ENCODE measurements at places on chromosomes 13 and 19.

- H3K4me3 ChIP-seq, result no peak overlapping the region
- no peaks in the 10 kb centered on the region for H3K4me1 ChIP-seq
- H3K27ac ChIP-seq, result no peak overlapping the region
These were observed 114.4 kb downstream of the ZAR1L start for GRCh38 chr13:32200741-32201140.

DNA sequence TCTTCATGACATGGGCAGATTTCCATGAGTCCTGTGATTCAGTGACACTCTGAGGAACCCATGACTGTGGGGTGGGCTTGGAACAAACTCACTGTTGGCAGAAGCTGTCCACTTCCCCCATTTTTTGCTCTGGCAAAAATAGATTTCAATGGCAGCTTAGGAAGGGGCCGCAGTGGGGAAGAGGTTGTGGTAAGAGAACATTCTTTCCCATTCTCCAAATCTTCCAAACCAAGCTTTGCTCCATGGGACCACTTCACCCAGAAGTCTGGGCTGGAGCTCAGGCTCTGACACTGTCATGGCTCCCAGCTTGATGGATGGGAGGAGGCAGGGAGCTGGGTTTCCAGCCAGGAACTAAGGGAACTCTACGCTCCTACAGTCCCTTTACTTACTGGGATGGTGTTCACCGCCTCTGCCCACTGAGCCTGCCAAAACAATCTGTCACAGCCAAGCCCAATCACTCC, 24.9 kb upstream of the MEDAG start:
- peak overlapping the region; percentile 80 for H3K27ac ChIP-seq
- DNase-seq, result no peak
- no peak overlapping the region for H3K4me3 ChIP-seq
- peaks cover 24% of the 10 kb centered on the region for H3K4me1 ChIP-seq

- H3K27me3 ChIP-seq, result no peaks in the 10 kb centered on the region
- no peak overlapping the region for H3K4me3 ChIP-seq
- H3K36me3 ChIP-seq, result no peaks in the 10 kb centered on the region
- H3K4me1 ChIP-seq, result no peaks in the 10 kb centered on the region
These were observed 5.8 kb downstream of the KASH5 start for GRCh38 chr19:49393881-49394280.

- peaks cover 14% of the 10 kb centered on the region for H3K36me3 ChIP-seq
- H3K27ac ChIP-seq, result peak overlapping the region; percentile 70
- H3K27me3 ChIP-seq, result no peaks in the 10 kb centered on the region
- DNase-seq, result no peak
- H3K4me3 ChIP-seq, result peak overlapping the region; percentile 23
These were observed 965 bp upstream of the EIF3G start for GRCh38 chr19:10120538-10121189.

GRCh38 chr13:113864273-113864890, 506 bp upstream of the GAS6 start:
- H3K27ac ChIP-seq, result peak overlapping the region; percentile 85
- H3K36me3 ChIP-seq, result no peaks in the 10 kb centered on the region
- H3K27me3 ChIP-seq, result no peaks in the 10 kb centered on the region
- peak overlapping the region; percentile 67 for H3K4me3 ChIP-seq

DNA sequence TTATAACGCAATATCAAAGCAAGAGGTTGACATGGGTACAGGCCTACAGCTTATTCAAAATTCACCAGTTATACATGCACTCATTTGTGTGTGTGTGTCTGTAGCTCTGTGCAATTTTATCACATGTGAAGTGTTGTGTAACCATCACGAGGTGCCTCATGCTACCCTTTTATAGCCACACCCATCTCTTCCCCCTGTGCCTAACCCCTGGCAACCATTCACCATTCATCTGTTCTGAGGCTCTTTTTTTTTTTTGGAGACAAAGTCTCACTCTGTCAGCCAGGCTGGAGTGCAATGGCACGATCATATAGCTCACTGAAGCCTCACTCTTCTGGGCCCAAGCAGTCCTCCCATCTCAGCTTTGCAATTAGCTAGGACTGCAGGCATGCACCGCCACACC, 78.4 kb downstream of the DPF1 start:
- H3K4me3 ChIP-seq, result no peak overlapping the region
- H3K4me1 ChIP-seq, result peaks cover 10% of the 10 kb centered on the region
- peak overlapping the region; percentile 75 for H3K27ac ChIP-seq
- no peaks in the 10 kb centered on the region for H3K36me3 ChIP-seq
- no peak for DNase-seq
- H3K27me3 ChIP-seq, result no peaks in the 10 kb centered on the region

- no peak overlapping the region for H3K27ac ChIP-seq
- H3K27me3 ChIP-seq, result no peaks in the 10 kb centered on the region
- H3K36me3 ChIP-seq, result no peaks in the 10 kb centered on the region
- peaks cover 20% of the 10 kb centered on the region for H3K4me1 ChIP-seq
- no peak overlapping the region for H3K4me3 ChIP-seq
These were observed 6.0 kb downstream of the SIX5 start for GRCh38 chr19:45762870-45763631.

- H3K4me3 ChIP-seq, result no peak overlapping the region
- no peaks in the 10 kb centered on the region for H3K27me3 ChIP-seq
- no peak overlapping the region for H3K27ac ChIP-seq
- no peak for DNase-seq
- peaks cover 7% of the 10 kb centered on the region for H3K4me1 ChIP-seq
- no peaks in the 10 kb centered on the region for H3K36me3 ChIP-seq
These were observed 11.4 kb downstream of the FCHO1 start for GRCh38 chr19:17762505-17763229.

GRCh38 chr13:114088863-114089262, 43.6 kb downstream of the RASA3 start:
- H3K36me3 ChIP-seq, result no peaks in the 10 kb centered on the region
- H3K27me3 ChIP-seq, result peaks cover 29% of the 10 kb centered on the region
- no peak overlapping the region for H3K4me3 ChIP-seq
- H3K4me1 ChIP-seq, result peaks cover 13% of the 10 kb centered on the region
- no peak for DNase-seq

GRCh38 chr13:57253551-57253950, 86.6 kb downstream of the PRR20E start:
- H3K27me3 ChIP-seq, result no peaks in the 10 kb centered on the region
- no peaks in the 10 kb centered on the region for H3K36me3 ChIP-seq
- no peak for DNase-seq
- H3K4me3 ChIP-seq, result no peak overlapping the region
- H3K4me1 ChIP-seq, result no peaks in the 10 kb centered on the region
